Trophoblast cell (in vitro differentiated cells and primary cell): ENCODE measurements at places on chromosomes 3 and 15.

DNA sequence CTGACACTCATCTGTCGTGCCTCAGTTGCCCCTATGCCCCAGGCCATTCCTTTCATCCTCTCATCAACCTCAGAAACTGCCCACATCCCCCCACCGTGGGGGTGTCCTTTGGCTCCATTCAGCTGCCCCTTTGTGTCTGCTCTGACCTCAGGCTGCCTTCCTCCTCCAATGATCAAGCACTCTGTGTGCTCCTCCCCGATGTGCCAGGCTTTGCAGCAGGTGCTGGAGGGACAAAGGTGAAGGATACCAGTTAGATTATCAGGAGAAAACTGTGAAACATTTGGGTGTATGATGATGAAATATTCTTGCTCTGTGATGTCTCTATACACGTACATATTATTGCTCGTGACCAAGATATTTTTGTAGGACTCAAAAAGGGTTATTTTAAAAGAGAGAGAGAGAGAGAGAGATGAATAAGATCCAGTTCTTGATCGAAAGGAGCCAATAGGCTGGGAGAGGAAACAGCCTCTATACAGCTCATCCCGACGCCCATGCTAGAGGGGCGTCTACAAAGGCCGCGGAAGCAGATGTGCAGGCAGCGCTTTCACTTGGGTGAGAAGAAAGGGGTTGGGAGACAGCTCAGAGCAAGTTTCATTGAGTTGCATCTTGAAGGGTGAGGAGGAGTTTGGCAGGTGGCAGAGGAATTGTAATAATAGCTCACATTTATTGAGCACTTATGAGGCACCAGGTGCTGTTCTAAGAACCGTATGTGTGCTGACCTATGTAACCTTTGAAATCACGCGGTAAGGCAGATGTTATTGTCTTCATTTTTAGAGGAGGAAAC lies 28.3 kb upstream of the ADCY5 start:
- DNase-seq = no peak

GRCh38 chr3:73492186-73492585 lies 132.6 kb downstream of the PDZRN3 start:
- DNase-seq = no peak

- DNase-seq = peak; percentile 41
Measured at GRCh38 chr15:67146875-67147381, 81.5 kb downstream of the SMAD3 start.

- no peak for DNase-seq
Measured at GRCh38 chr15:88232771-88233201, 23.8 kb downstream of the NTRK3 start.

- peak; percentile 97 for DNase-seq
Measured at GRCh38 chr3:14143271-14144225, 18.7 kb downstream of the TMEM43 start.

DNA sequence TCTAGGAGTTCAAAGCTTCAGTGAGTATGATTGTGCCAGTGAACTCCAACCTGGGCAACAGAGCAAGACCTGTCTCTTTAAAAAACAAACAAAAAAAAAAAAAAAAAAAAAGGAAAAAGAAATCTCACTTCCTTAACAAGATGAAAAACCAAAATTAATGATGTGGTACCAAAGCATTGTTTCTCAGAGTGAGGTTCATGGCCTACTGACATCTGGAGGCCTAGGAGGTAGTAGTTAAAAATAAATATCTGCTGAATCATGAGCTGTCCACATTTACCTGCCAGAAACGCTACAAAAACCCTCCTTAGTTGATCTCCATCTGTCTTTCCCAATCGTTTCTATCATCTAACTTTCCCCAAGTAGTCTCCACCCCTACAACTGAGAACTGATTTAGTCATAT lies 51.2 kb downstream of the EPHA6 start:
- DNase-seq = no peak

- DNase-seq = peak; percentile 88
Measured at GRCh38 chr15:23035964-23036566, 3.3 kb downstream of the TUBGCP5 start.

GRCh38 chr15:80275961-80276360 lies 23.9 kb upstream of the CTXND1 start:
- no peak for DNase-seq

GRCh38 chr3:178226094-178226493 lies 310.1 kb upstream of the KCNMB2 start:
- DNase-seq = no peak

DNA sequence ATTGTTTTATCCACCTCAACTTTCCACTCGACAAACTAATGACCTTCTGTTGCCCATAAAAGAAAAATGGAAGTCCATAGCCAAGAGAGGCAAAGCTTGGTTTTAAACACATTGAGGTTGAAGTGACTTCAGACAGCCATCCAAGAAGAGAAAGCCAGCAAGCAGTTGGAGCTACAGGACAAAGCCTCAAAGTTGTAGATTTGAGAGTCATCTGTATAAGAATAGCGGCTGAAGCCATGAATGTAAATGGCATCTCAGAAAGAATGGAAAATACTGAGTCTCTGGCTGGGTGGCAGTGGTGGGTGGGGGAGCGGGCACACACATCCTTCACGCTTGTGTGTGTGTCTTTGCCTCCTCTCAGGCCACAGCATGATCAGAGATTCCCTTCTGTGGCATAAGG lies 124.1 kb upstream of the CHRM5 start:
- no peak for DNase-seq

GRCh38 chr15:63054985-63055384 lies 12.4 kb downstream of the TPM1 start:
- no peak for DNase-seq

DNA sequence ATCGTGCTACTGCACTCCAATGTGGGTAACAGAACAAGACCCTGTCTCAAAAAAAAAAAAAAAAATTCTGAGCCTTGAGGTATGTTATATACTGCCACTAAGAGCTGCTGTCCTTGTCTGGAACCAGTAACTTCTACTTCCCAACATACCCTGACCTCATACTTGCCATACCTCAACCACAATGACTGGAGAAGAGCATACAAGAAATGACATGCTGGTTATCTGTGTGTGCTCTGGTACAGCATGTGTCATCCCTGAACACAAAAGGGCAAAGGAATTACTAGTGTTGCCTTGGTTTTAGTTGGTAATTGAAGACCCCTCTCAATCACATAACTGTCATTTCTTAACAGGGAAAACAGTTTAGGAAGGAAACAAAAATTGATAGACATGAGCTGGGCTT lies 54.5 kb downstream of the MRPS25 start:
- DNase-seq = peak; percentile 86

DNA sequence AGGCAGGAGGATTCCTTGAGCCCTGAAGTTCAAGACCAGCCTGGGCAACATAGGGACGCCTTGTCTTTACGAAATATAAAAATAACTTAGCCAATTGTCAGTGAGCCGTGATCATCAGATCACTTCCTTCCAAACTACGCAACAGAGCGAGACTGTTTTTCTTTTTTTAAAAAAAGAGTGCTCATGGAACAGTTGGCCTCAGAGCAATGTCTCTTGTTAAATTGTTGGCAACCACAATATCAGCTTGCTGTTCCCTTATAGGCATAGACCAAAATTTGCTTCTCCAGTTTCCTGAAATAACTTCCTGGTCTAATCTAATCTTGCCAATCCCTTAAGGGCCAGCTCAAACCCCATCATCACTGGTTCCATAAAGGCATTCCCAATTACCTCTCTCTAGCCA lies 93.3 kb upstream of the SLC4A7 start:
- DNase-seq = no peak

DNA sequence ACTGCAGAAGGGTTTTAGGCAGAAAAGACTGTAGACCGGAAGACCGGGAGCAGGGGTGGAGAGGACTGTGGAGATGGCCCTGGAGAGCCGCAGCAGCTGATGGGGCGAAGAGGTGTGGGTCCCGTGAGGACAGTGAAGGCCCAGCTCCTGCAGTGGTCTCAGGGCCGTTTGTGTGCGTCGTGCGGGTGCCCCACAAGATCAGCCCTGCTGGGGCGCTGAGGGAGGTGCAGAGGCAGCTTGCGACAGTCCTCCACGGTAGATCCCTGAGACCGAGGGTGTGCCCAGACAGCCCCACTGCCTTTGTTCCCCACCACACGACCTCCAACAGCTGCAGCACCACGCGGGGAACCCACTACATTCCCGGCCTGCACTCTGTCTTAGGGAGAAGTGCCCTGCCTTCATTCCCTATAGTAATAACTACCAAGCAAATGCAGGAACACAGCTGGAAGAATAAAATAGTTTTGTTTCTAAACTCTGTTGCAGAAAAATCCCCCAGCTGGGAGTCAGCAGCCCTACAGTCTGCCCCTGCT lies 19.0 kb upstream of the CRABP1 start:
- DNase-seq = no peak

GRCh38 chr3:71494212-71494611 lies 89.3 kb downstream of the FOXP1 start:
- DNase-seq = no peak

GRCh38 chr15:29196290-29196689 lies 73.3 kb downstream of the NSMCE3 start:
- DNase-seq = no peak

- no peak for DNase-seq
Measured at GRCh38 chr3:152480282-152480953, 211.7 kb downstream of the MBNL1 start.

- no peak for DNase-seq
Measured at GRCh38 chr3:162626172-162626571, 1129.6 kb downstream of the OTOL1 start.

GRCh38 chr15:96072821-96073220 lies 257.7 kb upstream of the NR2F2 start:
- DNase-seq = no peak

- DNase-seq = no peak
Measured at GRCh38 chr15:49255966-49256759, 86.1 kb downstream of the GALK2 start.

DNA sequence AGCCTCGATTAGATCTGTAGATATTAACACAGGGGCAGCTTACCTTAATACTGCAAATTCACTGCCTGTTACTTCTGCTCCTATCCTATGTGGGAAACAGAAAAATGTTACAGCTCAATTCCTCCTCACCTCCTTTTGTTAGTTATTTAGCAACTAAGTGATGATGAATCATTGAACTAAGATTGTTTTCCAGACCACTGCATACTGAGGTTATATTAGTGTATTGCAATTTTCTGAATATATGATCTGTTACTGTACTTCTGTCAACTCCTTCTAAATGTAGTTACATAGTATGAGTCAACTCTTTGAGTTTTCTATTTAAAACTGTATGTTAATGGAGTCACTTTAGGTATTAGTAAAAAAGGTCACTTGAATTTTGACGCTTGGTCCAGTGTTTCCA lies 331.5 kb upstream of the SLCO3A1 start:
- DNase-seq = no peak

DNA sequence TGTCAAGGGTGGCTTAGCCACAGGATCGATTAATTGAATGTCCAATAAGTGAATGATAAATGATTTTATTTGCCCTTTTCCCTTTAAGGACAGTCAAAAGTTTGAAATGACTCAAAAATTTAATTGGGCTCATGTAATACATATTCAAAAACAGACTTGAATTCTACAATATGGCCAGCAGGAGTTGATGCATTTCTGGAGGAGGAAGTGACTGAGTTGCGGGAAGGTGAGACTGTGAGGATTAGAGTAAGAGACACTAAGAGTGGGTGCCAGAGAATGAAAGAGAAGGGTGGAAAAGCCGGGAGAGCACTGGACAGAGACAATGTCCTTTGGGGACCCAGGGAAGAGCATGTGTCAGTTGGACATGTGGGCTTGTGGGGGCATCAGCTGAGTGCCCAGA lies 83.3 kb downstream of the MCTP2 start:
- no peak for DNase-seq

- DNase-seq = no peak
Measured at GRCh38 chr3:126854666-126855065, 128.2 kb upstream of the PLXNA1 start.

- no peak for DNase-seq
Measured at GRCh38 chr3:181698263-181698954, 13.3 kb upstream of the SOX2 start.

DNA sequence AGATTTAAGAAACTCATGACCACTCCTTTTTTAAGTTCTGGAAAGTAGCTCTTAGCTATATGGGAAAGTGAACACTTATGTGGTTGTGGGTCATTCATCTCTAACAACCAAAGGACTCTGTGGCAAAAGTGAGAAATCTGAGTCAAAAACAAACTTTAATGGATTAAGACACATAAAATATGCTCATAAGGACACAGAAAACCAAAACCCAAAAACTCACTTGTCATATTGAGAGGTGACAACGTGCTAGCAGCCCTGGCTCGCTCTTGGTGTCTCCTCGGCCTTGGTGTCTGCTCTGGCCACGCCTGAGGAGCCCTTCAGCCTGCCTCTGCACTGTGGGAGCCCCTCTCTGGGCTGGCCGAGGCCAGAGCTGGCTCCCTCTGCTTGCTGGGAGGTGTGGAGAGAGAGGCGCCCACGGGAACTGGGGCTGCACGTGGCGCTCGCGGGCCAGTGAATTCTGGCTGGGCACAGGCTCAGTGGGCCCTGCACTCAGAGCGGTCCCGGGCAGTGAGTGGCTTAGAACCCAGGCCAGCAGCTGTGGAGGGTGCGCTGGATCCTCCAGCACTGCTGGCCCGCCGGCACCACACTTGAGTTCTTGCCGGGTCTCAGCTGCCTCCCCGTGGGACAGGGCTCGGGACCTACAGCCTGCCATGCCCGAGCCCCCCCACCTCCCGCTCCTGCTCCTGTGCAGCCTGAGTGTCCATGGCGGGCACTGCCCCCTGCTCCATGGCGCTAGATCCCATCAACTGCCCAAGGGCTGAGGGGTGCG lies 30.3 kb upstream of the SKIL start:
- no peak for DNase-seq

GRCh38 chr3:123286308-123287023 lies 84.7 kb downstream of the SEC22A start:
- peak; percentile 65 for DNase-seq

DNA sequence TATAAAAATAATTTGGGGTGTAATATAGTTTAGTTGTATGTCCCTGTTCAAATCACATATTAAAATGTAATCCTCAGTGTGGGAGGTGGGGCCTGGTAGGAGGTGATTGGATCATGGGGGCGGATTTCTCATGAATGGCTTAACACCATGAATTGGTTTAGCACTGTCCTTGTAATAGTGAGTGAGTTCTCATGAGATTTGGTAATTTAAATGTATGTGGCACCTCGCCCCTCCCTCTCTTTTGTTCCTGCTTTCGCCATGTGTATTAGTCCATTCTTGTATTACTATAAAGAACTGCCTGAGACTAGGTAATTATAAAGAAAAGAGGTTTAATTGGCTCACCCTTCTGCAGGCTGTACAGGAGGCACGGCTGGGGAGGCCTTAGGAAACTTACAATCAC lies 83.9 kb downstream of the ANXA2 start:
- DNase-seq = no peak

GRCh38 chr3:183710231-183710630 lies 12.6 kb downstream of the YEATS2 start:
- no peak for DNase-seq

GRCh38 chr3:73558727-73559075 lies 66.0 kb downstream of the PDZRN3 start:
- no peak for DNase-seq
